ENCODE measurements at places on chromosomes 11 and 22. TPM values are rescaled to one million over a fixed set of nuclear protein-coding genes. Genes with fewer than 3 reads are reported as not detected.

Gene SPTBN2
- 80.4 TPM for total RNA-seq

GRCh38 chr11:106493751-106494150, 416.3 kb downstream of the AASDHPPT start:
- DNase-seq, result no peak

GRCh38 chr11:124276081-124276480, 19.9 kb downstream of the OR8G5 start:
- no peak for DNase-seq

- no peak for DNase-seq
Measured at GRCh38 chr11:5247472-5248192, 2.0 kb downstream of the HBG1 start.

- no peak for DNase-seq
Measured at GRCh38 chr22:38831166-38831945, 12.5 kb downstream of the NPTXR start.
